ENCODE measurements at places on chromosomes 4 and X.

DNA sequence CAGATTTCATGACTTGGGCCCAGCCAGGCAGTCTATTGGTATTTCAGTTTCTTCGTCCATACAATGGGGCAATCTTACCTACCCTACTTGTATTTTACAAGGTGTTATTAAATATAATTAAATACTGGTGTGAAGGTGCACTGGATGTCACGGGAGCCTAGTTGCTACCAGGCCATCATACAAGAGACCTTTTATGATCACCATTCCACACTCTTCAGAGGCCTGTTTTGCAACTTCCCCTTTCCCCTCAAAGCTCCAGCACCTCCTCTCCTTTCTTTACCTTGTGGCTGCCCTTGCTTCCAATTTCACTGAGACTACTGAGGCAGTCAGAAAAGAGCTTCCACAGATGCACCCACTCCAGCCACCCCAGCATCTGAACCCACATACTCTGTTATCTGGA is 93.8 kb upstream of the HELT start:
- DNase-seq = no peak

DNA sequence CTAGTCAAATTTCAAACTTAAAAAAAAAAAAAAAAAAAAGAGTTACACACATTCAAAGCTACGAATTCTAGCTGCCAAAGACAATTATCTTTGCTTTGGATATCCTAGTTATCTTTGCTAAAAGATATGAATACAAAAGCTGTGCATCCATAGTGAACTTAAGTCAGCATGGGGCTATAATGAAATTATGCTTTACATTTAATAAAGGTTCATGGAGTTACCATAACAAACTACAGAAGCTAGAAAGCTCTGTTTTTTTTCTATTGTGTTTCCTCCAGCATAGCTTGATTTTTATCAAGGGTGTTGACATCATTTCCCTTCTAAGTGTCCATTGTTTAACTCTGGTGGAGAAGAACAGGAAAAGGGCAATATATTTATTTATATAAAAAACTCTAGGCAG is 234.1 kb downstream of the ANKRD50 start:
- DNase-seq = no peak

GRCh38 chrX:110062919-110063318 is 60.0 kb downstream of the TMEM164 start:
- DNase-seq = no peak

- DNase-seq = no peak
These were observed 1.4 kb upstream of the ZFX start for GRCh38 chrX:24148121-24148520.

- DNase-seq = no peak
These were observed 131.4 kb downstream of the ENOX2 start for GRCh38 chrX:130771648-130772047.

DNA sequence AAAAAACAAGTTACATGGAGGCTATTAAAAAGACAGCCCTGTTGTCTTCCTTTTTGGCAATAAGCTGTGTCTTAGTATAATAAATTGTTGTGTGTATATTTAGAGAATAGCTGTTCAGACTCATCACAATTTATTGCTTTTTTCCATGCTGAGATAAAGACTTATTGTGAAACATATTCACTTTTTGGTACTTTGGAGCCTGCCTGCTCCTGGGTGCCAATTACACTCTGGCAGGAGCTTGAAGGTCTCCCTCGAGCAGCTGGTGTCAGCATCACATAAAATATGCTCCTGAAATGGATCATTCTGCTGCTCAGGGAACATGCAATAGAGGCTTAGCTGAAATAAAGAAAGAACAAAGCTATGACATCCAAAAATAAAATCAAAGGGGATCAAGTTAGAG is 211.6 kb upstream of the DKK2 start:
- peak; percentile 72 for DNase-seq

DNA sequence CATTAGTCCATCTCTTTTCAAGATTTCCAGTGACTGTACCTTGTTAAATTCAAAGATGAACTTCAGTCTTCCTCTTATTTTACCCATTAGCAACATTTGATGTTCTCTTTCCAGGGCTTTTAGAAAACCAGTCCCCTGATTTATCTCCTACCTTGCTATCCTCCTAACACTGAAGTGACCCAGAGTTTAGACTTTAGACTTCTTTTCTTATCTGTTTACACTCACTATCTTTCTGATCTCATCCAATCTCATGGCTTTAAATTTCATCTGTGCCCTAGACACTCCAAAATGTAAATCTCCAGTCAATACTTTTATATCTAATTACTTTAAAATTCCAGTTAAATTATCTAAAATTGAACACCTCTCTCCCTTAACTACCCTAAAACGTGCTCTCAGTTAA is 13.5 kb upstream of the CXXC4 start:
- DNase-seq = no peak

GRCh38 chrX:56572975-56573374 is 9.5 kb downstream of the UBQLN2 start:
- no peak for DNase-seq

- peak; percentile 40 for DNase-seq
These were observed 32.7 kb downstream of the KLF3 start for GRCh38 chr4:38696697-38697096.

DNA sequence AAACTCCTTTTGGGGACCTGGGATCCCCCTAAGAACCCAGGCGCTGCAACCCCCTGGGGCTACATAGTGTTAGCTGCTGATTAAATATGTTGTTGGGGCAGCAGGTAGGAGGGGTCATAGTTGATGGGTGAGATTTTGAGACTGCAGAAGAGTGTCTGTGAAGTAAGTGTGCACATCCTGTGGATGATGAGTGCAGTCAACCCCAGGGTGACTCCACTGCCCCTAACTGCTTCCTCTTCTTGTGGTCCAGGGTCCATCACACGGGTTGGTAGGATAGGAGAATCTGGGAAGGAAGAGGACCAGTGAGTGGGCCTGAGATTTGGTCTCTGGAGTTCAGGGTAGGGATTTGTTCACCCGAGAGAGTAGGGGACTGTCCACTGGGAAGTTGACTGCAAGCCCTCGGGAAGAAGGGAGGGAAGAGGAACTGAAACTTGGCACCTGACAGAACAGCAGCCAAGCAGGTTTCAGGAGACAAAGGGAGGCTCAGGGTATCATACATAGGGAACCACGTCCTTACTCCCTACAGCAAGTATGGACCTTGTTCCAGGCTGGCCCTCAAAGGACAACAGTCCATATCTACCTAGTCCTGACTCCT is 8.5 kb downstream of the DLG3 start:
- DNase-seq = no peak

GRCh38 chr4:78624048-78624447 is 72.5 kb downstream of the ANXA3 start:
- no peak for DNase-seq

GRCh38 chr4:115219315-115219860 is 106.0 kb upstream of the NDST4 start:
- DNase-seq = no peak

DNA sequence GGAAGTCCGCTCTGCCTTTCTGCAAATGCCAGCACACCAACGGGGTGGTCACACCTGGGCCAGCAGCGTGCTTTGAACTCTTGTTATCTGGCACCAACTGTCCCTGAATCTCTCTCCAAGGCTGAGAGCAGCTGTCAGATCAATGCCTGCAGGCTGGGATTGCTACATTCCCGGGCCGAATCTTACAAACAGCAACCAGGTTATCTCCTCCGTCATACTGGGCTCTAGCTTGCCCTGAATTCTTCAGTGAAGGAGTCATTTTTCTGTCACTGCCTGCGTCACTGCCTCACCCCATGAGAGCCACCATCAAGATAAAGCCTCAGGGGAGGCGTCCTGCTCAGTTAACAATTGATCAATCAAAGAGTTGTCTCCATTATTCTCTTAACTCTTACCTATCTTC is 329.4 kb upstream of the PPARGC1A start:
- no peak for DNase-seq

DNA sequence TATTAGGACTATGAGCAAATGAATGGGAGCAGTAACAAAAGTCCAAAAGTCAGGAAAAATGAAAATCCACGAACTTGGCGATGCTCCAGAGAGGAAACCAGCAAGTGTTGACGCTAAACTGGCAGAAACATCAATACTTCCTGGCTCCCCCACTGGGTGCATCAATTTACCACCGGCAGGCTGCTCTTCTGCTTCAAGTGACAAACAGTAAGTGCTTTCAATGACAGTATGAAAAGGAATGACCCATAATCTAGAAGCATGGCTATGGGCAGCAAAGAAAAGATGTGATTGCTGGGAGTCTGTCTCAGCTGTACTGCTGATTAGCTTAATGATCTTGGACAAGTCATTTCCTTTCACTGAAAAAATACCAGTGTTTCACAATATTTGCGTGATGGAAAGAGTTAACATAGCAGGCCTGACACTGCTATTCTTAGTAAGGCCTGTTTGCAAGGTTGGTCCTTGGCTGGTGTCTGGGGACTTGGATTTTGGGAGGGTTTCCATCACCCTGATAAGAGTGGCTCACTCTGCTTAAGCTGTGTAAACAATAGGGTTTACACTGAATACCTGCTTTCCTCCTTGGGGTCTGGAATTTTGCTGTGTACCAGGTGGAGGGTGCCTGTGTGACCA is 8.7 kb downstream of the ATP11C start:
- no peak for DNase-seq
